ENCODE measurements at places on chromosomes 12 and 14.

GRCh38 chr12:111556676-111557075, 42.4 kb downstream of the ATXN2 start:
- no peak for DNase-seq

DNA sequence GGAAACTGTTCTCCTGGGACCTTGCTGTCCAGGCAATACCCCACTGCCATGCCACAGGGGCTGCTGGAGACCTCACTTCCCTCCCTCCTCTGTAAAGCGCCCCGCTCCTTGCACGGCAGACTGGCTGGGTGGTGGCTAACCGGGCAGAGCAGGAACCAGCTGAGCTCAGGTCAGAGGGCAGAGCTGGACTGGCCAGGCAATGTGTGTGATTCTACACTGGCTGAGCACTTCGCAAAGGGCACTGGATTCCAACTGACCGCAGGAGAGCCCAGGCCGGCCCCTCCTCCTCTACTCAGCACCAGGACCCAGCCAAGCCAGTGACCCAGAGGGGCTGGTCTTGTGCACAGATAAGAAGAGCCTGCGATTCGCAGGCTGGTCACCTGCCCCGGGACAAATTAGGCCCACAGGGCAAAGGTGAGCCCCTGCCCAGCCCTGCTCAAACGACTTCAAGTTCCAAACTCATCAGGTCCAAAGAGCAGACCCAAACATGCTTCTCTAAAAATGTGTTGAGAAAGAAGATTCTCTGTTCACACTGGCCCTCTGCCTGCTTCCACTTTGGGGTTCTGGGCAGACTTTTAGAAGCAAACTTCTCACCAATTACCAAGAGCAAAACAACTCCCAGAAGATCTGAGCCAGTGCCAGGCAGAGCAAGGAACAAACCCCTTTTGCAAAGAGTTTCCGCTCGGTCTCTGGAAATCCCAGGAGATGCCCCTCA, 54.9 kb upstream of the DIO3 start:
- DNase-seq, result no peak

DNA sequence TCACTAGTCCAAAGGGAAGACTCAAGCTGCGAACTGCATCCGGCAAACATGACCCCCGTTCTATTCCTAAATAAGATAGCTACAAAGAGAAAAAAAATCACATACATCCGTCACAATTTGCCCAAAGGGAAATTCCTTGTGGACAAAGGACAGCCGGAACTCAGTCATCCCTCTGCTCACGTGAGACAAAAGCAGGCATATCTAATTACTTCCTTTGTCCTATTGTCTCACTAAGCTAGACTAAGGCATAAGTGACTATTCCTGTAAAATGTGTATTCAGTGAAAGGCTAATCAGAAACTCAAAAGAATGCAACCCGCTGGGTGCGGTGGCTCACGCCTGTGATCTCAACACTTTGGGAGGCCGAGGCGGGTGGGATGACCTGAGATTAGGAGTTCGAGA, 27.2 kb upstream of the NINJ2 start:
- DNase-seq, result no peak

- DNase-seq, result no peak
Observed at GRCh38 chr14:37932008-37932407, 275.7 kb upstream of the SSTR1 start.

DNA sequence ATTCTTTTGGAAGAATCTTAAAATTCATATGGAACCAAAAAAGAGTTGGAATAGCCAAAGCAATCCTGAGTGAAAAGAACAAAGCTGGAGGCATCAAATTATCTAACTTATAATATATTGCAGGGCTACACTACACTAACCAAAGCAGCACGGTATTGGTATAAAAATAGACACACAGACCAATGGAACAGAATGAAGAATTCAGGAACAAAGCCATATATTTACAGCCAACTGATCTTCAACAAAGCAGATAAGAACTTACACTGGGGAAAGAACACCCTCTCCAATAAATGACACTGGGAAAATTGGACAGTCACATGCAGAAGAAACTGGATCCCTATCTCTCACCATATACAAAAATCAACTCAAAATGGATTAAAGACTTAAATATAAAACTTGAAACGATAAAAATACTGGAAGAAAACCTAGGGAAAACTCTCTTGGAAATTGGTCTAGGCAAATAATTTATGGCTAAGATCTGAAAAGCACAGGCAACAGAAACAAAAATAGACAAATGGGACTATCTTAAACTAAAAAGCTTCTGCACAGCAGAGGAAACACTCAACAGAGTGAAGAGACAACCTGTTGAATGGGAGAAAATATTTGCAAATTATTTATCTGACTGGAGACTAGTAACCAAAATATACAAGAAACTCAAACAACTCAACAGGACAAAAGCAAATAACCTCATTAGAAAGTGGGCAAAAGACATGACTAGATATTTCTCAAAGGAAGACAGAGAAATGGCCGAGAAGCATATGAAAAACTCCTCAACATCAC, 286.3 kb downstream of the ITPR2 start:
- DNase-seq, result no peak

DNA sequence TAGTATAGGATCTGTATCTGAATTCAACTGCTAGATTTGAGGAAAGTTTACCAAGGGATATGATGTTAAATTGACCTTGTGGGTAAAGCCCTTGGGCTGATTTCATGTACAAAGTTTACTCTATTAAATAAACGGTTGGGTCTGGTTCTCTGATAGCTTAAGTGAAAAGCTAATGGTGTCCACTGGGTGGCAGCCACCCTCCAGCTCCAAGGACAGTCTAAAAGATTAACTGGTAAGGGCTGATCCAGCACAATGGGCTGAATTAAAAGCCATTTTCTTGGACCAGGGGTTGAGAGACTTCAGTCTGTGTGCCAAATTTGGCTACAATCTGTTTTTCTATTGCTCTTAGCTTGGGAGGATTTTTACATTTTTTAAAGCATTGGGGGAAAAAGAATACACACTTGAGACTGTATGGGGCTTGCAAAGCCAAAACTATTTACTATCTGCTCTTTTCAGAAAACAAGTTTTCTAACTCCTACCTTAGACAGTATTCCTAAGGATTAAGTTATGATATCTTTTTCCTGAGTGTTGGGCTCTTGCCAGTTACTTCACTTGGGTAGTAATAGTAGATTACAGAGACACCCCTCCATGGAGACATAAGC, 116.5 kb downstream of the GPHN start:
- DNase-seq, result peak; percentile 17

- no peak for DNase-seq
Observed at GRCh38 chr14:74511966-74512830, 18.6 kb downstream of the ISCA2 start.

- DNase-seq, result no peak
Observed at GRCh38 chr12:1607940-1608712, 13.7 kb upstream of the FBXL14 start.

- DNase-seq, result no peak
Observed at GRCh38 chr14:74641601-74642391, 29.8 kb upstream of the LTBP2 start.

DNA sequence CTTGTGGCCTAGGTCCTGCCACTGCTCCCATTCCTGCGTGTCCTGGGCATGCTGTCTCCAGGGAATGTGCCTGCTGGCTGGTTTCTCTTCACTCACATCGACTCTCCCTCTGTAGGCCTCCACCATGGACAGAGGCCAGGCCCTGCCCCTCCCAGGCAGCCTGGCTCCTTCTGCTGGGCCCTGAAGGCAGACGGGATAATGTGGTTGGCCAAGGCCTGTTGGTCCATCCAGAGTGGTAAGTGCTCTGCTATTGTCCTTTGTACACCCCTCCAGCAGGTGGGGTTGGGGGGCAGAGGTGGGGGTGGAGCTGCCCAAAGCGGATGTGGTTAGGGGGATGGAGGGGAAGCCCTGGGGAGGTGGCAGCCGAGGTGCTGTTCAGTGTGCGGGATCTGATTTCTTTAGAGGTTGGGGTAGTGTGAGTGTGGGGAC, 9.5 kb upstream of the NR4A1 start:
- no peak for DNase-seq

DNA sequence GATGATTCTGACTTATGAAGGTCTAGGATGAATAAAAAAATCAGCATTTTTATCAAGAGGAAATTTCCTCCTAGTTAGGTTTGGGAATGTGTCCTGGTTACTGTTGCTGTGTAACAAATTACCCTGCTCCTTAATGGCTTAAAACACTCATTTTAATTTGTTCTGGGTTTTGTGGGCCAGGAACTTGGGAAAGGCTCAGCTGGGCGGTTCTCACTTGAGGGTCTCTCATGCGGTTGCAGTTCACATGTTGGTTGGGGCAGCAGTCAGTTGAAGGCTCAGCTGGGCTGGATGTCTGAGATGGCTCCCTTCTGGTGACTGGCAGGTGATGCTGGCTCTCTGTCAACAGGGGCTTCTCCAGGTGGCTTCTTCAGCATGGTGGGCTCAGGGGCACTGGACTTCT, 214.6 kb downstream of the RBM19 start:
- no peak for DNase-seq

DNA sequence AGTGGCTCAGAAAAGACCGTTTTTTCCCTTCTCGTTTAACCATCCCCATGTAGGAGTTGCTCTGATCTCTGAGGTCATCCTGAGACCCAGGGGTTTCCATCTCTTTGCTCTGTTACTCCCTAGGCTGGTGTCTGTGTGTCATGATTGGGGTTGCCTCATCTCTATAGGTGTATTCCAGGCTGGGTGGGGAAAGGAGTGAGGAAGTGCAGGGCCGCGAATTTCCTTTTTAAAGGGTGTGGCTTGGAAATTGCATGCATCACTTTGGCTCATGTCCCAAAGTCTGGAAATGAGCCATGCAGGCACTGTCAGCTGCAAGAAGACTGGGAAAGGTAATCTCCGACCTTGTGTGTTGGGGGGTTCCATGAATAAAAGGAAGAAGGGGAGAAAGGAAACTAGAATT, 201.9 kb downstream of the AACS start:
- DNase-seq, result no peak

DNA sequence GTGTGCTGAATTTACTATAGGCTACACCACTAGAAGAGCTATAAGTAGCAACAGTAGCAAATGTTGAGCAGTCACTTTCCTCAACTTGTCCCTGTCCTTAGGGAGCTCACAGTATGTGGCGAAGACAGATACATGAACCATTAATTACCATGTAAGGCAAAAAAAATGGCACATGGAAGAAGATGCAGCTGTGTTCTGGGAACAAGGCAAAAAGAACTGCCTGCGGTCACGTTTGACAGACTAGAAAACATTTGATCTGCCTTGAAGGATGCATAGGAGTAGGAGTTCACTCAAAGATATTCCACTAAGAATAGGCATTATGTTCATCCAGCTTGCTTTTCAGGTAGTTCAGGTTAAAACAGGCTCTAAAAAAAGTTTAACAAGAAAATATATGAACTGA, 46.5 kb upstream of the IFNG-AS1 start:
- no peak for DNase-seq

- DNase-seq, result no peak
Observed at GRCh38 chr12:56749359-56749758, 2.8 kb downstream of the PRIM1 start.

DNA sequence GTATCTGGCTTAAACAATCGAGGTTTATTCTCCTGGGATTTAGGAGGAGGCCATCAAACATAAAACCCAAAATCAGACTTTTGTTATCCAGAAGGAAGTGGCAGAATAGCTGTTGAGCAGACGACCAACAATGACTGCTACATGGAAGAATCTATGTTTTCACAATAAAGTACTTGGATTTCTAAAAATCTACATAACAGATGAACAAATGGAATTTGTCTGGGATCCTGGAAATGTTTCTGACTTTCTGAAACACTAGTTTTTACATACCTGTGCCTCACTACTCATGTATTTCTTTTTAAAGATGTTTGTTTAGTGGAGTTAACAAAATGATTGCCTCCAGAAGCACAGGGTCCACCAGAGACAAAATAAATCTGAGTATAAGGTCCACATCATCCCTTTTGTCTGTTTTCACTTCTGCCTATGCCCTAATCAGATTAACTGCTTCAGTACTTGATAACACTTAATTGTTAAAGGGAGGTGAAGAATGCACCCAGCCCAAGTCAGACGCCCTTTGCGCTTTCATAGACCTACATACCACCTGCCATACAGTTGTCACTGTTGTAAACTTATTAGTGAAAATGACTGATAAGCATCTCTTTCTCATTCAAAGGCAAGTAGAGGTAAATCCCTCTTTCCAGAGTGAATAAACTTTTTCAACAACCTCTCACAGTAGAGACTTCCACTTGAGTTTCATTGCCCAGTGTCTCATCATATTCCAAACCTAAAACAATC, 164.6 kb downstream of the EGLN3 start:
- DNase-seq, result no peak

- no peak for DNase-seq
Observed at GRCh38 chr12:76556368-76556767, 3.2 kb downstream of the OSBPL8 start.

GRCh38 chr14:105881021-105881930, 354.9 kb downstream of the TMEM121 start:
- no peak for DNase-seq

GRCh38 chr14:59280961-59281360, 92.5 kb downstream of the DAAM1 start:
- no peak for DNase-seq

DNA sequence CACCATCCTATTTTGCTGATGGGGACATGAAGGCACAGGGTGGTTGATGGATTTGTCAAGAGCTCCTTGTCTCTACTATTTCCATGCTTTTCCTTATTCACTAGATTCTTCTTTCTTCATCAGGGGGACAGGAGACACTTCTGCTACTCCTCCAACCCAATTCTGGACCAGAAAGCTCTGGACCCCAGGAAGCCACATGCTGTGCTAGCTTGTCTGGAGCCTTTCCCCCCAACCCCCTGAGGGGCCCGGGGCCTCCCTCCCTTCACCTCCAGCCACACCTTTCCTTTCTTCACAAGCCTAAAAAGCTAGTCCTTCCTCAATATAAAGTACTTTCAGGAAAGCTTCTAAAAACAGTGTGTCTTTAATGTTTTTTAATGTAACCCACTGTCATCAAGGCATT, 75.1 kb upstream of the CAPRIN2 start:
- no peak for DNase-seq

DNA sequence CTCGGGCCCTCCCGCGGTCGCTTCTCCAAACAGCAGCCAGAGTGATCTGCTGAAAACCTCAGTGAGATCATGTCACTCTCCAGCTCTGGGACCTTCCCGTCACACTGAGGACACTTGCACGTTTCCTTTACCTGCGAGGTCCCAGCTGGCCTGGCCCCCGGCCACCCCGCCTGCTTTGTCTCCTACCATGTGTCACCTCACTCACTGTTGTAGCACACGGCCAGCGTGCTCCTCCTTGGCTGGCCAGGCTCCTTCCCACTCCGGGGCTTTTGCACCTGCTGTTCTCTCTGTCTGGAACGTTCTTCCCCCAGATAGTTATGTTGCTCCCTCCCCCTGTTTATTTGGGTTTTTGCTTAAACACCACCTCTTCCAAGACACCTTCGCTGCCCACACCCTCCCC, 199.0 kb downstream of the TSPAN9 start:
- DNase-seq, result no peak

Data from Caki2 (cell line).